Anterior cingulate cortex (tissue), 58 donors: ENCODE measurements at places on chromosomes 3 and 15.

DNA sequence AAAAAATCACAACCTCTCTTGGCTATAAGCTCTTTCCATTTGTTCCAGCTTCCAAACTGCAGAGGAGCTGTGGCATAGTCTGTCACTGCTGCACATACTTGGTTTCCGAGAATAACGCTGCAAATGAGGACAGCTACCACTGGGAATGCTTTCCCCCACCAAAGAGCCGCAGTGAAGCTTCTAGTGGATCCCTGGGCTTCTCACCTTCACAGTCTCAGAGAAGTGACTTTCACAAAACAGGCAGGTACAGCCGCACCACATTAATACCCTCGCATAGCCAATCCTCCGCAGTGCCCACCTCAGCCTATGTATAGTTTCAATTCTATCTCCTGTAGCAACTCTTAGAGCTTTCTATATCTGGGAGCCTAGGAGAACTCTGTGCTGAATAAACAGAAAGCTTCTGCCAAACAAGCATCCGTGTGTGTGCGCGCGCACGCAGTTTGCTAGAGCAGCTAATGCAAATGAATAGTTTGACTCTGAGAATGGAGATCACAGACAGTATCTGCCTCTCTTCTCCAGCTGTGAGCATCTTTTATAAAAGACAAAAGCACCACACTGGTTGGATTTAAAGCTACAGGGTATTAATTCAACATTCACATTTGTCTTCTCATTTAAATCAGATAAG lies 81.9 kb upstream of the PLXND1 start:
- peak; percentile 86 for DNase-seq

- DNase-seq = no peak
Observed at GRCh38 chr3:34015204-34016142, 217.0 kb downstream of the PDCD6IP start.

DNA sequence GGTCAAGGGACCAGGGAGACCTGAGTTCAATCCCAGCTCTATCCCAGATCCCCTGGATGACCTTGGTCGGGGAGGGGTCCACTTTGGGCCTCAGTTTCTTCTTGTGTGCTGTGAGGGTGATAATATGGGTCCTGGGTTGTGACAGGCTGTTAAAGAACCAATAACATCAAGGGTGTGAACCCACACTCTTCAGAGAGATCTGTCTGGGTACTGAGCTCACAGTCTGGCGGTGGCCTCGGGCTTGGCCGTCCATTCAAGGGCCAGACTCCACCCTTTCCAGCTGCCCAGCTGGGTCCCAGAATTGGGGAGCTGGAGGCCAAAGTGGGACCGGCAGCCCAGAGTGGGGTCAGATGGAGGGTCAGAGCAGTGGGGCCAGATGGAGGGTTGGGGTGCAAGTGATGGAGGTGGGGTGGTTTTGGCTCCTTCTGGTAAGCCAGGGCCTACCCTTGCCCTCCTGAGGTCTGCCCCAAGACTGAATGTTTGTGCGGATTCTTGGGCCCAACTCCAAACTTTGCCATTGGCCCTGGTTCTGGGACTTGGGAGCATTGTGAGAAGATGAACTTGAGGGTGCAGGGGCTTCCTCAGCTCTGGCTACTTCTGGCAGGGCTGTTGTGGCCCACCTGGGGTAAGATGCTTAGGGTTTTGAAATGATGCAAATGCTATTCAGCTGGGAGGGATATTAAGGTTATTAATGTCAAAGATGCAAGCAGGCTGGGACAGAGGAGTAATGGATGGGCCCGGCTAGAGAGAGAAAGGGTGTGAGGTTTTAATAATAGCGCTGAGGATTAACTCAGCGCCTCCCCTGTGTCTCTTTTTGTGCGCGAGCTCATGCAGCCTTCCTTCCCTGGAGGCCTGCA lies 1.5 kb downstream of the CORO2B start:
- DNase-seq = no peak

DNA sequence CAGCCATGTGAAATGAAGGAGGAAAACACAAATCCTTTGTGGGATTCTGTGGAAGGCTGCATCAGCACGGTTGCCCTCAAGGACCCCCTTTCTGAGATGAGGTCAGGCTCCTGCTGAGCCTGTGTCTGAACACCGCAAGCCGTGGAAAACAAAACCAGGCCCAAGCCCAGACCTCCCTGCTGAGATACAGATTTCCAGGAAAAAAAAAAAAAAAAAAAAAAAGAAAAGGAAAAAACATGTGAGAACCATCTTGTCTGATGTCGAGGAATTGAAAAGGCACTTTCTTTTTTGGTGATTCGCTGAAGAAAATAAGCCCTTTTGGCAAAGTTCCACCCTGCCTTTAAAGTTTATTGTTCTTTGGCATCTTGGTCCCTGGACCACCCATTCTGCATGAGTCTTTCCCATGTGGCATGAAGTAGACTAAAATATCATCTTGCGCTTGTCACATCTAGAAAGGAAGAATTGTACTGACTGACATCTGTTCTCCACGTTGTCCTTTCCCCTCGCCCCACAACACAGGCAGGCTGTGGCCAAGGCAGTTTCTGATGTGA lies 117.6 kb downstream of the CHST2 start:
- DNase-seq = no peak

GRCh38 chr15:89575656-89576416 lies 567 bp downstream of the TICRR start:
- DNase-seq = no peak

DNA sequence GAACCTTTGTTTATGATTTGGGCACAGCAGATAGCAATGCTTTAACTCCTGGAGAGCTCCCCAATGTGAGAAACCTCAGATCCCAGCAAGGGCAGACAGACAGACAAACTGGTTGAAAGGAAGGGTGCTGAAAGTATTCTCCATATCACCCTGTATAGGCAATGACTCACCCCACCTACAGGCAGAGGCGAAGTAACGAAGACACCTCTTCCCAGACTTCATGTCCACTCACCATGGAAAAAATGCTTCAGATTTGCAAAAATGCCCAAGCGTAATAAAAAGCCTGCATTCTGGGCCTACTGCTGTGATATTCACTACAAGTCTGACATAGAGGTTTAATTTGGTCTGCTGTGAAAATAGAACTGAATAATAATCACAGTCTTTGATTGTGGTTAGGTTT lies 50.5 kb downstream of the THBS1 start:
- DNase-seq = no peak

DNA sequence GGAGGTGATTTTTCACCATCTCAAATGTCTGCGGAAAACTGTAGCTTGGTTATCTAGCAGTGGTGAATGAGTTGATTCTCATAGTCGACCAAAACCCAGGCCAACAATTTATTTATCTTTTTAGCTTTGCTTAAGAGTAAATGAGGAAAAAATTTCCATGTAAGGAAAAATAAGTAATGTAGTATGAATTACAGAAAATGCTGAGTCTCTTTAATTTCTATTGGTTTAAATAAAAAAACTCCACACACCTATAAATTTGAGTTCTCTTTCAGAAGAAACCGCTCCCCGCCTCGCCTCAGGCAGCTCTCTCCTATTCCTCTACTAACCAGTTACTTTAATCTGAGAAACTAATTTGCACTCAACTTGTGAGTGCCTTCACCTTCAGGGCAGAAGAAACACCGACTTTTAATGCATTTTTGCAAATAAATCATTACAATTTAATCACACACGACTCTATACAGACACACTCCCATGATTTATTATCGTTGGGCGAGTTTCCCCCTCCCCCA lies 540 bp upstream of the RSRC1 start:
- DNase-seq = no peak

GRCh38 chr3:125116311-125117080 lies 60.7 kb upstream of the HEG1 start:
- no peak for DNase-seq

- no peak for DNase-seq
Observed at GRCh38 chr15:96031426-96032110, 298.9 kb upstream of the NR2F2 start.

- no peak for DNase-seq
Observed at GRCh38 chr3:42874749-42875148, 930 bp downstream of the CYP8B1 start.

GRCh38 chr3:112984485-112984884 lies 6.3 kb upstream of the GTPBP8 start:
- no peak for DNase-seq

- DNase-seq = no peak
Observed at GRCh38 chr3:159672728-159673688, 315.6 kb upstream of the IL12A start.

- DNase-seq = no peak
Observed at GRCh38 chr15:32688151-32688639, 29.6 kb upstream of the GREM1 start.

DNA sequence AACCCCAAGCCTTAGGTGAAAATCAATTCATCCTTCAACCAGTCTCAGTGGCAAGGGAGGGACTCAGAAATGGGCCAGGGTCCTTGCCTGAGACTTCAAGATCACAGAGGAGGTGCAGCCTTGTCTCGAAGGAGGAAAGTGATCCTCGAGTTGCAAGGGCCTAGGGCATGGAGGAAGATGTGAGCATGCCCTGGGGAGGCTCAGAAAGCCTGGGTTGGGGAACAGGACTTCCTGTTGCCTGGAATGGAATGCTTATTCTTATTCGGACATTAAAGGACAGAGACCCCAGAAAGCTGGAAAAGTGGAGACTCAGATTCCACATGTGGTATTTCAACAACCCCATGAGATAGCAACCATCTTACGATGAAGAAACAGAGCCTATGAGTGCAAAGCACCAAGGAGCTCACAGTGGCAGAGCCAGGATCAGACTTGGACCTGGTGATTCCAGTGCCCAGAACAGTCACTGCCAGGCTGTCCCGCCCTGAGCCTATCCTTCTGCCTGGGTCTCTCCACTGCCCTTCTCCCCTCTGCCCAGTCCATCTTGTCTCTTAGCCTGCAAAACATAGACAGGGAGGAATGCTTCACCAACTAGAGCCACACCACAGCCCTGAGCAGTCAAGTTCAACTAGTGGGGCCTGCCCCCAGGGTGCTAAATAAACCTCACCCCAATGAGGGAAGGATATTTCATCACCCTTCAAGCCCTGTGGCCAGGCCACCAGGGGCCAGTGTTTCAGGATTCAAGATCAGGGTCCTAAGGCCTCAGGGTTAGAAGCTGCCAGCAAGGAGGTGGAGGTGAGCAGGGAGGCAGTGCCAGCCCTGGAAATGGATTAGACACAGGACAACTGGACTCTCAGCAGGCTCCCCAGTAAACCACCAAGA lies 21.9 kb downstream of the DAPK2 start:
- DNase-seq = no peak

- DNase-seq = peak; percentile 51
Observed at GRCh38 chr3:109023656-109024254, 70.1 kb upstream of the GUCA1C start.

DNA sequence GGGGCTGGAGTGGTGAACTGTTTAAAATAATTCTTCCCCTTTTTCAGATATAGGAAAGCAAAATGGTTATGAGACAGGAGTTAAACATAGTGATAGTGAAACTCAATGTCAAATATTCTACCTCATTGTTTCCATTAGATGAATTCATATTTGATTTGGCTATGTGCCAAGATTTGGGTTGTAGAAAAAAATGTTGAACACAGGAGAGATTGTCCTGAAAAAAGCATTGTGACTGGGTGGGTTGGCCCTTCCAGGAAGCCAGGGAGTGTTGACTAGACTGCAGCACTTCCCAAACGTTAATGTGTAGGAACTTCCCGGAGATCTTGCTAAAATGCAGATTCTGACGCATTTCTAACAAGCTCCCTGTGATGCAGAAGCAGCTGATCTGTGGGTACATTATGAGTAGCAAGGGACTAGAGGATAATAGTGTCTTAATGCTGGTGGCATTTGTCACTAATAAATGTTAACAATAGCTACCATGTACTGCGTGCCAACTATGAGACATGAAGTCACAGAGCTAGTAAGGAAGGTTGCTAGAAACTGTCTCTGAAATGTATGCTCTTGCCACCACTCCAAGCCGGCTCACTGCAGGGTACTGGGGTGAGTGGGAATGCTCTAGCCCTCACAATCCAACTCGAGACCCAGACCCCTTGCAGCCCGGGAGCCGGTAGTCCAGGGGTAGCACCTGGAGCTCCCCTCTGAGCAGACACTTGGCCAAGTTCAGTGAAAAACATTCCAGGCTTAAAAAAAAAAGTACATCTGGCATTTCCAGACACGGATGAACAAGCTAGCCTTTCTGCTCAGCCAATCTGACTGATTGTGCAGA lies 120.6 kb downstream of the CD47 start:
- no peak for DNase-seq

DNA sequence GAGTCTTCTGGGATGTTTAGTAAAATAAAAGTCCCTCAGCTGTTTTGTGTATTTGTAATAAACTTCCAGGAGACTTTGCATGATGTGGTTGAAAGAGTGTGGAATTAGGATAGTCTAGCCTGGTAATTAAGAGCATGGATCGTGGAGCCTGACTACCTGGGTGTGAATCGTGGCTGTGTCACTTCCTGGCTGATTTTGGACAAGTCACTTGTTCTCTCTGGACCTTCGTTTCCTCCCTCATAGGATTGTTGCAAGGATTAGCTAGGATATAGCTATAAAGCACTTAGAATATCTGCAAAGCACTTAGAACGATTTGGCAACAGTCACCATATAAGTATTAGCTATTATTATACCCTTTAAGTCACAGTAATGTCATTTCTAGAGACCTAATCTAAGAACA lies 40.2 kb downstream of the SLMAP start:
- no peak for DNase-seq

- no peak for DNase-seq
Observed at GRCh38 chr15:50066666-50067065, 52.4 kb downstream of the ATP8B4 start.

- no peak for DNase-seq
Observed at GRCh38 chr15:57762302-57762701, 55.8 kb downstream of the POLR2M start.

DNA sequence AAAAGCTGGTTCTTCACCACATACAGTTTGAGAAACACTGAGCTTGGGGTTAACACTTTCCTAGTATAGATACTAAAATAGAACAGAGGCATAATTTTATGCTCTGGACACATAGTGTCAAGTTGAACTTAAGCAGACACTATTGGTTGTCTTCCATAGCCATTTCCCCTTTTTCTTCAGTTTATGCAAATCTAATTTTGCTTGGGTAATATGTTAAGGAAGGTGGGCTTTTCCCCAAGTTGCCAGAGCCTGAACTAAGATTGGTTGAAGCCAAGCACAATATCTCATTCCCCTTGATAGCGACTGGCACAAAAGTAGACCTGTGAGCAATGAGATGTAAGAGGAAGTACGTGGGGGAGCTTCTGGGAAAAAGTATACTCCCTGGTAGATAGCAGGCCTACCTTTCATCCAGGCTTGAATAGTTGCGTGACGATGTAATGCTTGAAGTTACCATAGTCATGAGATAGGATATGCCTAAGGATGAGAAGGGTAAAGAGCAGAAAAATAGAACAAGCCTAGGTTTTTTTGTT lies 4.5 kb upstream of the POPDC2 start:
- no peak for DNase-seq

DNA sequence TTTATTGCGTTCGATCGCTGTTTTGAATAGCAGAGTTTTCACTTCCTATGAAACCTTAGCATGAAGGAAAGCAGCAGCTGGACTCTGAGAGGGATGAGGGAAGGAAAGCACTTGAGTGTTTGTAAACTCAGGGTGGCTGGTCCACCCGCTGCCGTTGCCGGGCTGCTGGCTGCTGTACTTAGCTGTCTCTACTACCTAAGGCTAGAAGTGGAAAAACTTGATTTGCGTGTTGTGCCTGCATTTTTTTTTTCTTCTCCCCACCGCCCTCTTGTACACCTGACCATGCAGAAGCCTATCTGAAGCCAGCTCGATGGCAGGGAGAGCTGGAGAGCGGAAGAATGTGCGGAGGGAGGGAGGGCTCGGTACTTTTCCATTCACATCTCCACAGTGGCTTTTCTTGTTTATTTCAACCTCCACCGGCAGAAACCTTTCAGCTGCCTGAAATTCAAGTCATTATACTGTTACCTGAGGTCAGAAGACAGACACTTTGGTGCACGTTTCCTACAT lies 4.8 kb upstream of the BCL6 start:
- DNase-seq = no peak

- no peak for DNase-seq
Observed at GRCh38 chr3:32869513-32870047, 51.8 kb downstream of the TRIM71 start.
